Stimulated activated CD8-positive, alpha-beta memory T cell treated with anti-CD3 and anti-CD28 coated beads, Interleukin-7, amount 100 ng/mL, for 1 hour (primary cell): ENCODE measurements at places on chromosomes 3 and 15.

DNA sequence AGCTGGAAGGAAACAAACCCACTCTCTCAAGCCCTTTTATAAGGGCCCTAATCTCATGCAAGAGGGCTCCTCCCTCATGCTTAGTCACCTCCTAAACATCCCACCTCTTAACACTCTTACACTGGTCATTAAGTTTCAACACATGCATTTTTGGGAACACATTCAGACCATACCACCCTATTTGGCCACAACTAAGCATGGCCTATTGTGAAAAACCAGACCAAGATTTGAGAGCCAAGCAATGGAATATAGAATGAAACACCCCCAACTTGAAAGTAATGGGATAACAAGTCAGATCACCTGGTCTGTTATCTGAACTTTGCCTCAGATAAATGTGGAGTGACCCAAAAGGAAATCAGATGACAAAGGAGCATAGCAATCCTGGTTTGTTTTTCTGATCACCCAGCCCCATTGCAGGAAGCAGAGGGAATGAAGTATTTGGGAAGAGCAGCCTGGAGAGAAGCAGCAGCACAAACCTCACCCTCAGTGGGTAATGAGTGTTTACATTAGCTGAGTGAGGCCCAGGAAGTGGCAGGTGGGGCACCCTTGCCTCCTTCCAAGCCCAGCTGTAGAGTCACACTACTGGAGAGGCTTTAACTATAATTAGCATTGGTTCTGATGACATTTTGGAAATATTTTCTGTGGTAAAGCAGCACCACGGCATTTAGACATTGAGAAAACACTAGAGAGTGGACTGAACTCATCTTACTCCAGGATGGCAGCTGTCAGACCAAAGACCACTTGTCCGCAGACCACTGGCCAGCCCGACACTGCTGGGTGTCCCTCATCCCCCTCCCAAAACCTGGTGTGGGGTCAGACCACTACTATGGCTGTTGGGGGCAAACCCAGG is 48.8 kb upstream of the PRTG start:
- no peak for DNase-seq

DNA sequence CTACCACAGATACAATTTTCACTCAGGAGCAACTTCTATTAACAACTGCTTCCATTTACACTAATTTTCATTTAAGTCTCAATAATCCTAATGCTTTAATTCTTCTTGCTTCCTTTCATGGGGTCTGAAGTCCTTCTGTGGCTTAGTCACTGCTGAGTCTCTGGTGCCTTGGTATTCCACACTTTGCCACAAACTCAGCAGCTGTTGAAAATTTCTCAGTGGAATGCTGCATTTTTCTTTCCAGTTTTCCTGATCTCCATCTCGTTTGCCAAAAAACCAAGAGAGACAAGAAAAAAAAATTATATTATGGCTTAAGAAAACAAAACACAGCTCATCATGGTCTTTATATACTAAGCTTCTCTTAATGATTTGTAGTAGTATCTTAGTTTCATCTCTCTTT is 269.2 kb upstream of the AZI2 start:
- DNase-seq, result no peak

DNA sequence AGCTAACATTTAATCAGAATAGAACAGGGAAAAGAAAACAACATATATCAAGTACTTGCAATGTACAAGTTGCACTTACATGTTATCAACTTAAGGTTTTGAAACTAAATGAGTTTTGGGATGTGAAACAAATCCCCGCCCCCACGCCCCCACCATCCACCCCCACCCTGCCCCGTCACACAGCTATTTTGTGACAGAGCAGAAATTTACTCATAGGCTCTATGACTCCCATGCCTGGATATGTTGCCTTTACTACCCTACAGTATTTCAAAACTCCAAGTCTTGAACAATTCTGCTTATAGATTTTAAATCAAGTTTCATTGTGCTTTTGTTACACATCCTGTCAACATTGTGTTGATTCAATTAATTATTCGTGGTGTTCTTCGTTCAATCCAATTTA is 18.1 kb upstream of the IL1RAP start:
- DNase-seq, result no peak

GRCh38 chr15:71716990-71717389 is 93.4 kb upstream of the NR2E3 start:
- DNase-seq, result no peak

GRCh38 chr3:30342318-30343060 is 263.9 kb upstream of the TGFBR2 start:
- no peak for DNase-seq

DNA sequence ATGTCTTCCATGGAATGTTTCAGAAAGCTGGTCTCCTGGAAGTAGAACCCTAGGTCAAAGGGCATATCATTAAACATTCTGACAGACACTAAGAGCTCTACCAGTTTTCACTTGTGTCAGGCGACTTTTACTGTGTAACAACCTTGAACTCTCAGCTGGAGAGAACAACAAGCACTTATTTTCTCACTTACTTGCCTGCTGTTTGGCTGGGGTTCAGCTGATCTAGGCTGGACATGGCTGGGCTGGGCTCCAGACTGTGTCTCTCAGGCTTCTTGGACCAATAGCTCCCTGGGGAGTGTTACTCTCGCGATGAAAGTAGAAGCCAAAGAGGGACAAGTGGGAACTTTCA is 527.3 kb downstream of the SHQ1 start:
- DNase-seq, result no peak

- no peak for DNase-seq
Observed at GRCh38 chr15:68801572-68802148, 19.0 kb downstream of the ANP32A start.

- DNase-seq, result no peak
Observed at GRCh38 chr3:8845641-8846040, 76.2 kb upstream of the OXTR start.

DNA sequence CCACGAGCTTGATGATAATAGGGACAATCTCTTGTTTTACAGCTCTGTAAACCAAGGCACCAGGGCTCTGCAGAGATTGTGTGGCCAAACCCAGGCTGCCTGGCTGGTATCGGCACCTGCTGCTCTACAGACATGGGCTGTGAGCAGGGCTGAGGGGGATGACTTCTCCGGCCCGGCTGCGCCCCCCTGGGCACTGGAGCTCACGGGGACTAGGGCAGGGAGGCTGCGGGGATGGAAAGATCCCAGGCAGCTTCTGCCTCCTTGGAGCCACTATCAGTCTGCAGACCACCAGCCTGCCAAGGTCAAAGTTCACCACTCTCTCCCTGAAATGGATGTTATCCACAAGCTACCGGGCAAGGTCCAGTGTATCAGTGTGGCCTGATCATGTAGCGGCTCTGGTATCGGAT is 22.0 kb upstream of the PIGZ start:
- no peak for DNase-seq

DNA sequence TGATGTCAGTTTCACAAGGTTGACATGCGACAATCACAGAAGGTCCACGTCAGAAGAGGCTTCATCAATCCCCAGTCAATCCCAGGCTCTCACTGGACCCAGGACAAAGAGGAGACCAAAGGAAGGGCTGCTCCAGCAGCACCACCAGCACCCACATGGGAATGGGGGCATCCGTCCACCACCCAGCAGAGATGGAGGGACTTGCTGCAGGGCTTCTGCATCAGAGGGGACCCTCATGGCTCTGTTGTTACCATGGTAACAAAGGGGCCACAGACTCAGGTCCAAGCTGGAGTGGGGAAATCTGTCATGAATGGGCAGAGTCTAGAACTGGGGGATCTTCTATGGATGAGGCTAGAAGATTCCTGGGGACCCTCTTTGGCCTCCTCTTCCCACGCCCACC is 13.1 kb downstream of the PLA2G4F start:
- no peak for DNase-seq

DNA sequence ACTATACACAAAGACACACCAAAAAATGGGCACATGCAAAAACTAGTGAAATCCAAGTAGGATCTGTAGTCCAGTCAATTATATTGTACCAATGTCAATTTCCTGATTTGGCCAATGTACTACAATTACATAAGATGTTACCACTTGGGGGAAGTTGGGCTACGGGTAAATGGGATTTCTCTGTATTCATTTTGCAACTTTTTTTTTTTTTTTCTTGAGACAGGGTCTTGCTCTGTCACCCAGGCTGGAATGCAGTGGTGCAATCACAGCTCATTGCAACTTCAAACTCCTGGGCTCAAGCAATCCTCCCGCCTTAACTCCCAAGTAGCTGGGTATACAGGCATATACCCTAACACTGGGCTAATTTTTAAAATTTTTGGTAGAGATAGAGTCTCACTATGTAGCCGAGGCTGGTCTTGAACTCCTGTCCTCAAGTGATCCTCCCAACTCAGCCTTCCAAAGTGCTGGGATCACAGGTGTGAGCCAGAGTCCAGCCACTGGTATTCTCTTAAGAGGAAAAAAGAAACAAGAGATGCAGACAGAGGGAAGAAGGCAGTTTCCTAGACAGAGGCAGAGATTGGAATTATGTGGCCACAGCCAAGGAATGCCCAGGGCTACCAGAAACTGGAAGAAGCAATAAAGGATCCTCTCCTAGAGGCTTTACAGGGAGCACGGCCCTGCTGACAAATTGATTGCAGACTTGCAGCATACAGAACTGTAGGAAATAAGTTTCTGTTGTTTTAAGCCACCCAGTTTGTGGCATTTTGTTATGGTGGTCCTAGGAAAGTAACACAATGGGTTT is 33.3 kb downstream of the TFDP2 start:
- DNase-seq, result no peak
